Endodermal cell (in vitro differentiated cells): ENCODE measurements at places on chromosomes 2 and 18. TPM values are rescaled to one million over a fixed set of nuclear protein-coding genes. Genes with fewer than 3 reads are reported as not detected.
A peak's percentile ranks its signal among the peaks of the same experiment; 100 is the strongest.

DNA sequence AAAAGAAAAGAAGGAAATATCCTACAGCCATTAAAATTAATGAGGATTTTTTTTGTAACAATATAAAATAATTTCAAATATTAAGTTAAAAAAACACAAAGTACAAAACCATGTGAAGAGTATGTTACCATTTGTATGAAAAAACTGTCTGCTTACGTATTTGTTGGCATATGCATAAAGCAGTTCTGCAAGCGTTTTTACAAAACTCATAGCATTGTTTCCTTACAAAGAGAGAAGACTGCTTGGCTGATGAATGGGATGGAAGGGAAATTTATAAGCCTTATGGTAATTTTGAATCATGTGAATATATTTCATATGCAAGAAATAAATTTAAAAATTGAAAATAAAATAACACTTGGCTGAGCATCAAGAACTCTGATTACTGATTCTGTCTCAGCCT lies 63.1 kb downstream of the METTL4 start:
- DNase-seq = no peak

Gene MAL
- not detected in 2 replicates for total RNA-seq

DNA sequence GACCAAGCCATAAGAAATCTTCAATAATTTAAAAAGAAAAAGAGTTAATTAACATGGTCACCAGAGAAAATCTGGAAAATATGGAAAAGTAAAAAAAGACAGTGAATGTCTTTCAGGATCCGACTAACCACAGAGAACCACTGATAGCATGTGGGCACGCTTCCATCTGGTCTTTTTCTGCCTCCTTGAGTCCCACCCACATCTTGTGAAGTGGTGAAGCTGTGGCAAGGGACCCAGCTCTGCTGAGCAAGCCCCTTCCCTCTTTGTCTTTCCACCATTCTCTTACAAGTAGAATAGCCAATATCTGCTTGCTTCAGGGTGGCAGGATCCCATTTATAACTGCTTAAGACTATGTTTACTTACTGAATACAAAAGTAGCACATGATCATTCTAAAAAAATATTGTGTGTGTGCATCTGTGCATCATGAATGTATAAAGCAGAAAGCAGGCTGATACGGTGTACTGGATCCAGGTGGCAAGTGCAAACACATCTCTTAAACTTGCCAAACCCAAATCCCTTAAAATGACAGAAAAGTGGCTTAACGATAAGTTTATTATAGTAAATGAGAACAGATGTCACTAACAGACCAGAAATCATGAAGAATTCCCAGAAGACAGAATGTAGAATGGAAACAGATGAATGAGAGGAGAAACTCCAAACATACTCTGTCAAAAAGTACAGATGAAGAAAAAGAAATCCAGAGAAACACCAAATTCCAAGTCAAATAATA lies 52.3 kb downstream of the FOXI3 start:
- no peak for DNase-seq

GRCh38 chr18:35620765-35621164 lies 39.2 kb downstream of the GALNT1 start:
- no peak for DNase-seq

GRCh38 chr2:210199186-210199765 lies 26.0 kb downstream of the ACADL start:
- DNase-seq = no peak

DNA sequence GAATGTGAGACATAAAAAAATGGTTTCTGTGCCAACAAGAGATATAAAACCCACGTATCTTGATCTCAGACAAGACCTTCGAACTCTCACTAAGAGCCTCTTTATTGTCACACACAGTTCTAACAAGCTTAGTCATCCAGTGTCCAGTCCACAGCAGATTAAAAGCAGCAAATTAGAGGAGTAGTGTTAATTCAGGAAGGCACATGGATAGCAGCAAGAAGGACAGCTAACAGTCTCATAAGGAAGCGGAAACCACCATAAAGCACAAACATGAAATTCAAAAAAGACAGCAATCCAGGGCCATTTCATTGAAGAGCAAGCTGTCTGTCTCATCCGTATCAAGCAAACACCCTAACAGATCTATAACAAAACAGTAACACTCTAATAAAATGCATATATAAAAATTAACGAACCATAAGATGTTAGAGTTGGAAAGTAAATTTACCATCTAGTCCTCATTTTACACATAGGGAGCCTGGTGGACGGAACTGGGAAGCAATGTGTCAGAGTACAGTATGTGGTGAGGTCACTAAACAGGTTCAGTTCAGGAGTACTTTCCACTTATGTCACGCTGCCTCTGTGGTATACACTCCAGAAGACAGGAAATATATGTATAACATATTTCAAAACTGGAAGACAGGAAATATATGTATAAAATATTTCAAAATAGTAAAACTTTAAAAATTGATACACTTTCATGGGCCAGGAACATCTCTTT lies 18.3 kb downstream of the AAK1 start:
- DNase-seq = no peak

- DNase-seq = peak; percentile 50
Measured at GRCh38 chr18:42141439-42141838, 186.4 kb downstream of the PIK3C3 start.

DNA sequence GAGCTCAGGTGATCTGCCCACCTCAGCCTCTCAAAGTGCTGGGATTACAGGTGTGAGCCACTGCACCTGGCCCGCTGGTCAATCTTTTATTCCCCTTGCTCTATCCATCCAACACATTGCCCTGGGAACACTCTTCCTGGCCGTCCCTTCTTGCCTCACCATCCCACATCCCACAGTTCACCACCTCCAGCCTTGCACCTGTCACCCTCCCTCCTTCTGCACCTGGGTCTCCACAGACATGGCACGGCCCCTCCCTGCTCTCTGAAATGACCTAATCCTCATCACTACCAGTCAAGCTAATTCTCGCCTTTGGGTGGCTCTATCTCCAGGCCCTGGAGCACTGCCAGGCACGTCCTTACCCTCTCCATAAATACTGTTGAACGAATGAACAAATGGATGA lies 116.9 kb upstream of the TEX51 start:
- DNase-seq = no peak

- no peak for DNase-seq
Measured at GRCh38 chr2:28438532-28439063, 45.9 kb downstream of the FOSL2 start.

Gene ANO7
- 6.6 to 9.1 TPM (median 8.5 TPM) in 3 replicates for total RNA-seq

DNA sequence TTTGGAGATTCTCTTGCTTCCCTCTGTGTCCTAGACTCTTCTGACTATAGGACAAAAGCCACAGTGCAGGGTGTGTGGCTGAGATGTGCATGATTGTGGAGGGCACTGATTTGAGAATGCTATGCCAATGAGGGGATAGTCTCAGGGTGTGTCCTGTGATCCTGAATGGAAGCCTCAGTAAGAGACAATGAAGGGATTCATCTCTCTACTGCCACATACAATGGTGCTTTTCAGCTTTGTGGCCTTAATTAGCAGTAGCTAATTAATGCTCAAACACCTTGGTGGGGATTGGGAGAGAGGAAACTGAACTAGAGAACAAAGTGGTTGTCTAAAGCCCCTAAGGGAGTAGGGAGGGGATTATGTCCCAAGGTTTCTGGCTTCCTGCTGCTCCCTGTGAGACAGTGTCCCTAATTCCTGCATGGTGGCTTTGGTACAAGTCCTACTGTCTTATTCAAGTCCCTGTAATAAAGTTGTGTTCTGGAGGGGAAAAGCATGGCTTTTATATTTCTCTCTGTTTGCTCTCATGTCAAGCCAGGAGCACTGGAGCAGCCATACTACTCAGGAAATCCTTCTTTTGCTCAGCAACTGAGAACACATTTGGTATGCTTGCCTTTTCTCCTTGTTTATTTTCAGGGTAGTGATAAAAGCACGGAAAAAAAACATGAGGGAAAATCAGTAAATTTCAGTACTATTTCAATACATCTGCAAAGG lies 415.2 kb upstream of the TCF4 start:
- DNase-seq = peak; percentile 45

DNA sequence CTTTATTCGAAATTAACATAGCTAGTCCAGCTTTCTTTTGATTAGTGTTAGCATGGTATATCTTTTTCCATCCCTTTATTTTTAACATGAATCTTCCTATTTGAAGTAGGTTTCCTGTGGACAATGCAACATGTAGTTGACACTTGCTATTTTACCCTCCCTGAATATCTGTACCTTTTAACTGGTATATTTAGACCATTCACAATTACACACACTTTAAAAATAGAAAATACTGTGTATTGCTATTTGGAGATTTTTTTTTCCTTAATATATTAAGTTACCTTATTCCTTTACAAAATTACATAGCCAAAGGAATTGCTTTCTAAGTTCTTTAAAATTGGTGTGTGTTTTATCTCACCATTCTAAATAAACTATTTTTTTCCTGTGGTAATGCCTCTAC lies 15.0 kb downstream of the RNF144A start:
- DNase-seq = no peak

Gene NRP2
- 92.4 and 101 TPM in 2 replicates for total RNA-seq
